ENCODE measurements at places on chromosomes 4 and X.

GRCh38 chr4:42237451-42237850 lies 85.0 kb upstream of the BEND4 start:
- no peak for DNase-seq

GRCh38 chrX:136714626-136715599 lies 65.8 kb downstream of the ARHGEF6 start:
- DNase-seq, result no peak

DNA sequence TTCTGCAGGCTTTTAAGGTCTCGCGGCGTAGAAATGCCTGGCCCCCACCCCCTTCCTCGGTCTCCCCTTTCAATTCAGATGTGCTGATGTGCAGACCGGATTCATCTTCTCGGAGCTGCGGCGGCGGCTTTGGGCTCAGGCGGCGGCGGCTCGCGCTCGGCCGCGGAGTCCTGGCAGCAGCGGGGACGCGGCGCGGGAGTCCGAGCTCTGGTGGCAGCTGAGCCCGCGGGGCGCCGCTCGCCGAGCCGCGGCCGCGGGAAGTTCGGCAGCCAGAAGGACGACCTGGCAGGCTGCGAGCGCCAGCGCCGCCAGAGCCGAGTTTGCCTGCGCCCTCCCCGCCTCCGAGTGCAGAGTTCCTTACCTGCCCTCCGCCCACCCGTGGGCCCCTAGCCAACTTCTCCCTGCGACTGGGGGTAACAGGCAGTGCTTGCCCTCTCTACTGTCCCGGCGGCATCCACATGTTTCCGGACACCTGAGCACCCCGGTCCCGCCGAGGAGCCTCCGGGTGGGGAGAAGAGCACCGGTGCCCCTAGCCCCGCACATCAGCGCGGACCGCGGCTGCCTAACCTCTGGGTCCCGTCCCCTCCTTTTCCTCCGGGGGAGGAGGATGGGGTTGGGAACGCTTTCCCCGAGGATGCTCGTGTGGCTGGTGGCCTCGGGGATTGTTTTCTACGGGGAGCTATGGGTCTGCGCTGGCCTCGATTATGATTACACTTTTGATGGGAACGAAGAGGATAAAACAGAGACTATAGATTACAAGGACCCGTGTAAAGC lies 448 bp downstream of the TLL1 start:
- DNase-seq, result no peak

DNA sequence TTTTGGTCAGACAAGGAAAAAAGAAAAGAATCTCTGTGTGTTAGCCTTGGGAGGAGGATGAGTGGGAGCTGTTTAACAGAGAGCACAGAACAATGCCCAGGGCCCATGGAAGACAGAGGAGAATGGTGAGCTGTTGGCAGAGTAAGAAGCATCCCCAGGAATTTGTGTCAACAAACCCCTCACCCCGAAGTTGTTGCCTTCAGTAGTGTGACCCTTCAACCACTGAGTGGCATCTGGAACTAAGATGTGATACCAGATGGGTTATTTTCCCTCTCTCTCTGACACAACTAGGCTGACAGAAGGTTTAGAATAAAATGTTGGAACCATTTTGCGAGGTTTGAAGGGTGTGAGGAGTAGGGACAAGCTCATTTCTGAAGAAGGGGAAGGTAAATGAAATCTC lies 25.1 kb downstream of the IGSF1 start:
- DNase-seq, result no peak

DNA sequence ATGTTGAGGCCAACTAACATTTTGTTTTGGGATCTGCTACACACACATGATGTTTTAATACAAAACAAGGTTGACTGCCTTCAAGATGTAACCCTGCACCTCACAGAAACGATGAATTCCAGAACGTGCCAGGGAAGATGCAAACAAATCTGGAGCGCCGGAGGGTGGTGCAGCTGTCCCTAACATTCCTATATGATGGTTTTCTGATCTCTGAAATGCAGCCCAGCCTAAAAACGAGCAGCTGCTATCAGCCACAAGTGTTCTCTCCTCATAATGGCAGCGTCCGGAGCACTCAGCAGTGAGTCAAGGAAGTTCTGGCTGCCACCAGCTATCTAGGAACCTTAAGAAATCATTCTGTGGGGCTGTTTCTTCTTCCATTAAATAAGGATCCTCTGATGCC lies 333.4 kb downstream of the NR3C2 start:
- no peak for DNase-seq

Measured in tibial artery (tissue), 4 donors.